ENCODE measurements at places on chromosomes 6 and 20. TPM values are rescaled to one million over a fixed set of nuclear protein-coding genes. Genes with fewer than 3 reads are reported as not detected.

DNA sequence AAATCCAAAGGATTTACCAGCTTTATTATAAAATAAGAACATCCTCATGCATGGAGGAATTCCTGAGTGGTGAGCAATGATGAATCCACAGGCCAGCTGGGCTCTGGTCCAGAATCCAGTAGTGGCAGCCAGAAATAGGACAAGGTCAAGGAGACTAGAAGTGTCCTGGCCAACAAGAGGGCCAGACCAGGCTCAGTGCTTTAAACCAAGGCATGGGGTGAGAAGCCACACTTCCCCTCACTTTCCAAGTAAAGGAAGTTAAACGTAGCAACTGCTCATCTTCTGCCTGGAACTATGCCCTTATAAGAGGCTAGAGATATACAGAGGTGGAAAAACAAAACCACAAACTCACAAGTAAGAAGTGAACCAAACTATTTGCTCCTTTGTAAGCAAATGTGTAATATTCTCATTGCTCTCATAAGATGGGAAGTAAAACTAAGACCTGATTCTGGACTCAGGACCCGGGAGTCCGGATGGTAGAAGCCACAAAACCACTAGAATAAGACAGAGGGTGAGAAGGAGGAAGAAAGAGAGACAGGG lies 253.2 kb downstream of the UST start:
- peak; percentile 37 for DNase-seq

- peak; percentile 98 for DNase-seq
Measured at GRCh38 chr6:11975353-11975977, 36.6 kb upstream of the HIVEP1 start.

DNA sequence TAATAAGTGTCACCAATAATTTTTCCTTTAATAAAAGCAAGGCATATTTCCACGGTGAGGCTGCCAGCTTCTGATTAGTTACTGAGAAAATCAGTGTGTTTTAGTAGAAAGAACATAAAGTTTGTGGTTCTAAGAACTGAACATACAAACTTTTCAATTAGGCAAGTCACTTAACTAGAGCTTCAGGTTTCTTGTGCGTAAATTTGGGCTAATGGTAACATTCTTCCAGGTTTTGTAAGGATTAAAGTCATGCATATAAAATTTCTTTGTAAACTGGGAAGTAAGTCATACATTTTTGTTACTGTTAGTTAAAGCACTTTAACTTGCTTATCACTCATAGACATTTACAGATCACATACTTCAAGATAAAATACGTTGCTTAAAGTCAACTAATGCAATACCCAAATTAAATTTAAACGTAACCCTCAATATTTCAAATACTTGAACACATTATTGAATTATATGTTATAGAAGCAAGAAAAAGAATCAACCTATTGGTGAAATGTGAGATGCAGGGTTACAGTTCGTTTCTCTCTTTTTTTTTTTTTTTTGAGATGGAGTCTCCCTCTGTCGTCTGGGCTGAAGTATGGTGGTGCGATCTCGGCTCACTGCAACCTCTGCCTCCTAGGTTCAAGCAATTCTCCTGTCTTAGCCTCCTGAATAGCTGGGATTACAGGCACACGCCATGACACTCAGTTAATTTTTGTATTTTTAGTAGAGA lies 327.3 kb upstream of the NOX3 start:
- DNase-seq: no peak

DNA sequence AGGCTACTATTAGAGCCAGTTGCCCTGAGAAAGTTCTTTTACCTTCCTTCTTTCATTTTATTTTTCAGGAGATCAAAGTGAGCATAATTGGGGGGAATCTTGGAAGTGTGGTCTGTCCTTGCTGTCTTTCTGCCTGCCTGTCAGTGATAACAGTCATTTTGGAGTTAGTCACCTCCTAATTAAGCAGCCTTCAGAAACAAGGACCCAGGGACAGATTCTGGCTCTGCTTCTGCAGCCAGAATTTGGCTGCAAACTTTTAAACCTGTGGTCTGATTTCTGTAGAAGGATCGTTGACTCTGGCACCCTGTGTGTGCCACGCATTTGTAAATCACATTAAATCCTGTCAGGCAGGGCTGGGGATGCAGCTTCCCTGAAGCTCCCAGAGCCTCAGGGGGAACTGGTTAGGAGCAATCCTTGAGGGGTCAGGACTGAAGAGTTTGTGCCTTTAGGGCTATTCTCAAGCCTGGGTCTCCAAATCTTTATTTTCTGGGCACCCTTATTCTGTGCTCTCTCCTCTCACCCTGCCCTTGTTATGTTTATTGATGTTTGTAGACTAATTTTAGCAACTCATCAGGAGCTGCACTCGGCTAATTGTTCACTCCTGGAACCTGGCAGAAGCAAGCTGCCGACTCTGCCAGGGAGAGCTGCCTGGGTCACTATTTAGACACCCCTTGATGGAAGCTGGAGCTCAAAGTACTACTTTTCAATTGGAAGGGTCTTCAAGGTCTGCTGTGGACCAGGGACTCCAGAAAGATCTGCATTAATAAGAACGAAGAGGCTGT lies 6.8 kb downstream of the NOX3 start:
- DNase-seq: no peak

DNA sequence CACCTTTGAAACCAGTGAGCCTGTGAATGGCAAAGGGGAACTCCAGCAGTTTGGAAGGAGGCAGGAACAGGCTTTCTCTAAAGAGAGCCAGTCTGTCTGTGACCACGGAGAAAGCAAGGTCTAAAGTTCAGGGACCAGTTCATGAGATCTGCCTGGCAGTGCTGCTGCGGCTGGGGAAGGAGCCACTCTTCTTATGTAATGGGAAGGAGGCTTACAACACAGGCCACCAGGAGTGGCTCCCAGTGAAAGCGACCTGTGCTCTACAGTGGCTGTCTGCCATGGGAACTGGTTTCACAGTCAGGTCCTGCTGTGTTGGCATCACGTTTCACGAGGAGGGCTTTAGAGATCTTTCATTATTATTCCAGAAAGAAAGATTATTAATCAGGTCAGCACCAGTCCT lies 291.9 kb upstream of the PRDM1 start:
- DNase-seq: peak; percentile 19

GRCh38 chr6:158041370-158041769 lies 59.7 kb downstream of the SYNJ2 start:
- DNase-seq: no peak

GRCh38 chr20:33606118-33606771 lies 55.9 kb upstream of the C20orf144 start:
- DNase-seq: no peak

DNA sequence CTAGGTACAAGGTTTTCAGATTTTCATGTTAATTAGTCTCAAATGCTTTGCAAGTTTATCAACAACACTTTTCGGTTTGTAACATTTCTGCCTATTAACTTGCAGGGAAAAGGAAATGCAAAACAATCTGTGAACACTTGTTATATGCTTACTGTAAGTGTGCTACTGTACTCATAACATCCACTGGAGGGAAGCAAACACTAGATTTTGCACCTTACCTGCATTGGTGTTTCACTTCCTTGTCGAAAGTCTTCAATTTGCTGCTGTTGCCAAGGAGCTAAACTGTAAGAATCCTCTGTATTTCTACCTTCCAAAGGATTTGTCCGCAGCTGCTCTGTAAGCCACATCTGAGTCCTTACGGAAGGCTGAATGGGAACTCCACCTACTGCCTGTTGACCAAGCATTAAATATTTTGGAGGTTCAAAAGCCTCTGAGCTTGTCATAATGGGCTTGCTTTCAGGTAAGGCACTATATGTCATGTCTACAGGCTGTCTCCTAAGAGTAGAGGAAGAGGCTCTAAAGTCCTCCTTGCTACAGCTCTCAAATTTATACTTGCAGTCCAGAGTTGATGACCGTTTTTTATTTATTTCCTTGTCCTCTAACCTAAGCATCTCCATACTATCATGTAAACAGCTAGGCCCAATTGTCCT lies 17.3 kb downstream of the PLN start:
- DNase-seq: peak; percentile 23

GRCh38 chr6:164928057-164928727 lies 381.2 kb downstream of the C6orf118 start:
- no peak for DNase-seq

- no peak for DNase-seq
Measured at GRCh38 chr6:156943166-156943565, 166.0 kb downstream of the ARID1B start.

- DNase-seq: no peak
Measured at GRCh38 chr20:10936786-10937185, 263.0 kb upstream of the JAG1 start.

The NOX3 gene
- total RNA-seq: not detected

The DEF6 gene
- total RNA-seq: 80.5 TPM

The RIPOR3 gene
- 32.6 TPM for total RNA-seq

The PRICKLE4 gene
- 4.6 TPM for total RNA-seq

The ATP6V1G2 gene
- total RNA-seq: 1.1 TPM

The C6orf58 gene
- not detected for total RNA-seq

The PHACTR1 gene
- 34.2 TPM for total RNA-seq

The RAET1G gene
- total RNA-seq: not detected

The GNAS-AS1 gene
- total RNA-seq: under 0.01 TPM

The TRIM15 gene
- total RNA-seq: not detected

The ZSCAN31 gene
- total RNA-seq: 7.5 TPM
